Mesenteric fat pad (tissue), 1 donor: ENCODE measurements at places on chromosomes 1 and 21. TPM values are rescaled to one million over a fixed set of nuclear protein-coding genes. Genes with fewer than 3 reads are reported as not detected.

SLC44A5 gene
- 0.10 TPM for total RNA-seq

PROX1 gene
- 4.1 TPM for total RNA-seq

TMPRSS2 gene
- total RNA-seq, result 0.61 TPM

ICOSLG gene
- total RNA-seq, result 6.0 TPM

IFNLR1 gene
- total RNA-seq, result 0.22 TPM

FAM167B gene
- total RNA-seq, result 7.5 TPM

KMO gene
- total RNA-seq, result 3.2 TPM

SMIM11 gene
- 3.9 TPM for total RNA-seq

SLAMF6 gene
- total RNA-seq, result 1.2 TPM

TMPRSS3 gene
- not detected for total RNA-seq

SPRR1B gene
- not detected for total RNA-seq

CR2 gene
- not detected for total RNA-seq

GRCh38 chr1:88800382-88801051, 90.8 kb downstream of the GTF2B start:
- DNase-seq, result no peak

- DNase-seq, result no peak
Observed at GRCh38 chr21:29808153-29808552, 131.6 kb downstream of the GRIK1 start.

- DNase-seq, result no peak
Observed at GRCh38 chr1:119222271-119222670, 81.8 kb upstream of the WARS2 start.

DNA sequence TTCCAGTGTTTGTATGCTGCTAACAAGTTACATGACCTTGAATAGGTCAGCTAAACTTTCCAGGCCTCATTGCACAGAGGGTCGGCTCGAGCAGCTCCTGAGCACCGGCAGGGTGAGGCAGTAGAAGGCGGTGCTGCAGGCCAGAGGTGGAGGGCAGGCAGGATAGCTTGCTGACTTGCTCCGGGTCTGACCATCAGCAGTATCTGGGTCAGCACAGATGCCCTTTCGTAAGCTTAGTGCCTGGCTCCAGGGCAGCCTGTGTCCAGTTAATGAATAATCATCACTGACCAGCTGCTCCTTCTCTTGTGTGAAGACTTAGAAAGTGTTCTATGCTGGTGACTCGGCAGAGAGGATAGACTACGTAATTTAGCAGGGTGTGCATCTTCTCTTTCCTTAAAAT, 6.9 kb downstream of the MAPKAPK2 start:
- DNase-seq, result peak; percentile 49

GRCh38 chr1:100869996-100870395, 24.6 kb downstream of the EXTL2 start:
- no peak for DNase-seq

- no peak for DNase-seq
Observed at GRCh38 chr21:26293141-26293946, 122.8 kb upstream of the APP start.

DNA sequence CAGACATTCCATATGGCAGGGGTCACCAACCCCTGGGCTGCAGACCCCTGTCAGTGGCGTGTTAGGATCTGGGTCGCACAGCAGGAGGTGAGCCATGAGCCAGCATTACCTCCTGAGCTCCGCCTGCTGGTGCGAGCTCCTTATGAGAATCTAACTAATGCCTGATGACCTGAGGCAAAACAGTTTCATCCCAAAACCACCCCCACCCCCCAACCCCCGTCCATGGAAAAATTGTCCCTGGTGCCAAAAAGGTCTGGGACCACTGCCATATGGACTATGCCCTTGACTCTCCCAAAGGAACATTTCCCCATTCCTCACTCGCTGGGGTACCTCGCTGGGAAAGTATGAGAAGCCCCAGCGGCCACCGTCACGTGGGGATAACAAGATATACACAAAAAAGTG, 6.4 kb upstream of the CPT2 start:
- DNase-seq, result no peak

GRCh38 chr1:50271968-50272578, 151.2 kb downstream of the DMRTA2 start:
- no peak for DNase-seq

- no peak for DNase-seq
Observed at GRCh38 chr1:204307334-204307883, 52.3 kb downstream of the PLEKHA6 start.

DNA sequence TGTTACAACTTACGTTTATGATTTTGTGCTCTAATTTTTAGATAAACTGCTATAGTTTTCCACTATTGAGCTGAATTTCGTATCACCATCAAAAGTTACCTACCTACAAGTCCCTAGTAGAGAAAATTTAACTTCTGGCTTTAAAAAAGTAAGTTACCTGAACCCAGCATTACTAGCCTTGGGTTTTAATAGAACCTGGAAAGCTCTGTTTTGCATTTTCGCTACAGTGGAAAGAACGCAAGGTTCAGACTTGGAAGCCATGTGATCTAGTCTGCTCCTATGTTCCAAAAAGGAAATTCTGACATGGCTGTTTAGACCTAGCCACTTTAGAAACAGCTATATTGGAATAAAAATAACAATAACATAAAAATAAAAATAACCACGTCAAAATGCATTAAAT, 110.5 kb downstream of the SLC45A1 start:
- DNase-seq, result no peak

GRCh38 chr1:181675091-181675917, 192.0 kb downstream of the CACNA1E start:
- no peak for DNase-seq

- DNase-seq, result no peak
Observed at GRCh38 chr1:43536196-43536863, 5.6 kb downstream of the PTPRF start.

DNA sequence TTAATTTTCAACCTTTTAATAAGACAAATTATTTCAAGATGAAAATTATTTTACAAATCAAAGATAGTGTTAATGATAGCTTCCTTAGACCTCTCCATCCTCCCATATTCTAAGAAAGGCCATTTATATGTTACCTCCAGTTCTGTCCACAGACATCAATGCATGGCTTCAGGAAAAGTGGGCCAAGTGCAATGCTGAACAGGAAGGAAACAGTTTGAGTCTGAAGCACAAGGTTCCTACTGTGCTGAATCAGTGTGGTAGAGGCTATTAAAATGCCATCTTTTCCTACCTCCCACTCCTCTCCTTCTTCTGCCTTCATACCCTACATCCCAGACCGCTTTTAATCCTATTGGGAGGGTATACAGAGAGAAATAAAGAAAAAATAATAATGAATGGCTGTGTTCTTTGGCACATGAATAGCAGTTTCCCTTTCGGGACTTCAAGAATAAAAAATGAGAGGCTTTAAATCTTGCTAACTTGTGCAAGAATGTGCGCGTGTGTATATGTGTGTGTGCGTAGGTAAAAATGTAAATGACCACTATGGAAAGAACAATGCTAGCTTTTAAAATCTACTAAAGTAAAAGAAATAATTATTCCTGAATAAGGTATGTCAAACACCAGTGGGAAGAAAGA, 62.6 kb upstream of the C1orf105 start:
- DNase-seq, result no peak

DNA sequence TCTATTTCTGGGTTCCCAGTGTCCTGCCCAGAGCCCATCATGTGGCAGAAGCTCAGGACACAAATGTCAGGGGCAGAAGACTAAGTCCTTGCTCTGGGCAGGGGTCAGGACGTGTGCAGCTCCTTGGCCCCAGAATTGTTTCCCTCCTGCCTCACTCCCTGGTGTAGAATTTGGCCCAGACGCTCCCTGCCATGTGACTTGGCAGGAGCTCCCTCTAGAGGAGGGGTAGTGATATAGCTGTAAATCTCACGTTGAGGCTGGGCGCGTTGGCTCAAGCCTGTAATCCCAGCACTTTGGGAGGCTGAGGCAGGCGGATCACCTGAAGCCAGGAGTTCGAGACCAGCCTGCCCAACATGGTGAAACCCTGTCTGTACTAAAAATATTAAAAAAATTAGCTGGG, 91.2 kb downstream of the UBIAD1 start:
- no peak for DNase-seq

GRCh38 chr1:167086033-167086432, 4.1 kb downstream of the GPA33 start:
- no peak for DNase-seq

DNA sequence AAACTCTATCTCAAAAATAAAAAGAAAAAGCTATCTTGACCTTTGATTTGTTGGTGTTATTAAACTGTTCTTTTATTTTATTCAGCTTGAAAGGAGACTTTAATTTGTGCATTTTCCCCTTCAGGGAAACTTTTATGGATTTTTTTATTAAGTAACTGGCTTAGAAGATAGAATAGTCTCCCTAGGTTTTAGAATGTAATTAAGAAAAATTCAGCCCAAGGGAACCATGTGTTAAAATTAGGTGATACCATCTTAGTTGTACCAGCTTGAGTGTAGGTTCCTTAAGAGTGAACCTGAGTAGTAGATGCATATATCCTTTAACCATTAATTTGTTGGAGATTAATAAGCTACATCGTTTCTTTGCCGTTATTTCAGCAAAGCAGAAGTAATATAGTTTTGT, 11.4 kb downstream of the MAST2 start:
- DNase-seq, result no peak

DNA sequence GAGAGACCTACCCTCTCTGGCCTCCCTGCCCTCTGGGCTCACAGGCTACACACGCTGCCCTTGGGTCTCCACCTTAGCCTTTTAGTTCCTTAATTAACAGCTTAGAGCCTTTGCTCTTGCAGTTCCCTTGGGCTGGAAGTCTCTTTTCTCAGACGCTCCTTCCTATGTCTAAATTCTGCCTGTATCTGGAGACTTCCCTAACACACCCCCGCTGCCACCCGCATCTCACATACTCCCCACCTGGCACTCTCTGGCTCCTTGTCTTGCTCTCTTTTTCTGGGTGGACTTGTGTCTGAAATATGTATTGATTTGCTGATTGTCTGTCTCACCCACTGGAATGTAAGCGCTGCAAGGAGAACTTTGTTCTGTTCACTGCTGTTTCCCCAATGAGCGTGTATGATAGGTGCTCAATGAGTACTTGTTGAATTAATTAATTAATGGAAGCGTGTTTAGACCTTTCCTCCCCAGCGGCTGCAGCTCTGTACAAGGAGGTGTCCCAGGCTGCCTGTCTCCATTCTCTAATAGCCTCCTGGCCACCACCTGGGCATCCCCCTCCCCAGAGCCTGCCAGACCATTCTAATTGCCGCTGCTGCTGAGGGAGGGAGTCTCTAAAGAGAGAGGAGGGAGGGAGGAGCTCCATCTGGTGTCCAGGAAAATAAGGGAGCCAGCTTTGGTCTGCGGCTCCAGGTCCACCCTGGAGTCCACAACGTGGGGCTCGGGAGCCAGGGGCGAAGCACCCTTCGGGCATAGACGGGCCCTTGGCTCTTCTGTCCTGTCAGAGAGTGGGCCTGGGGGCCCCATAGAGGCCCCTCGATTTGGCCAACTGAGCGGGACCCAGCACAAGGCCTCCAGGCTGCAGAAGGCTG, 95.4 kb downstream of the RNF220 start:
- DNase-seq, result no peak

DNA sequence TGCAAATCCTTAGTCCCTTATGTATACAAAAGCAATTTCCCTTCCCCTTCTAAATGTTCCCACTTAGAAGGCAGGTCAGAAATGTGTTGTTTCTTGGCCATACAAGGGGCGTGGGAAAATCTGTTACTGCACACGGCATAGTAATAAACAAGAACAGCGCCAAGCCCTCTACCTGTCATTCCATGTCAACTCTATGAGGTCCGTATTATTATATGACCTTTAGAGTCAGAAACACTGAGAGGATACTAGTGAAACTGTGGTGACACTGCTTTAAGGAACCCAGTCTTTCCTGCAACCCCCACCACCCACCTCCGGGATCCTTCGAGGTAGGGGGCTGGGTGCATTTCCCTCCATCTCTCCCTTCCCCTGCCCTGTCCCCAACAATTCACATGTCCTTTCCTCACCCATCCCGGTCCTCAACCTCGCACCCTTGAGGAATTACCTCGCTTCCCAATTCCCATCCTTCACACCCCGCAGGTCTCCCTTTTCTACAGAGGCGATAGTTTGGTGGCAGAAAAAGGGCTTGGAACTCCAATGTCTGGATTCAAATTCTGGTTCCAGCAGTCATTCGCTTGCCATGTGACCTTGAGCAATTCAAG, 647 bp downstream of the SDHB start:
- DNase-seq, result no peak

GRCh38 chr1:219322766-219323165, 149.1 kb downstream of the LYPLAL1 start:
- no peak for DNase-seq

GRCh38 chr1:53511933-53512806, 53.0 kb downstream of the DMRTB1 start:
- no peak for DNase-seq

GRCh38 chr1:177627148-177627910, 342.5 kb downstream of the SEC16B start:
- no peak for DNase-seq

- DNase-seq, result no peak
Observed at GRCh38 chr1:55007625-55008024, 8.9 kb downstream of the BSND start.

GRCh38 chr1:143698016-143698415, 273.8 kb downstream of the FAM72C start:
- DNase-seq, result no peak

- DNase-seq, result no peak
Observed at GRCh38 chr21:18049461-18049860, 195.2 kb upstream of the CHODL start.
